CD4-positive, alpha-beta T cell treated with Interleukin-1 beta for 1 hour (primary cell): ENCODE measurements at places on chromosomes 6 and 20.

DNA sequence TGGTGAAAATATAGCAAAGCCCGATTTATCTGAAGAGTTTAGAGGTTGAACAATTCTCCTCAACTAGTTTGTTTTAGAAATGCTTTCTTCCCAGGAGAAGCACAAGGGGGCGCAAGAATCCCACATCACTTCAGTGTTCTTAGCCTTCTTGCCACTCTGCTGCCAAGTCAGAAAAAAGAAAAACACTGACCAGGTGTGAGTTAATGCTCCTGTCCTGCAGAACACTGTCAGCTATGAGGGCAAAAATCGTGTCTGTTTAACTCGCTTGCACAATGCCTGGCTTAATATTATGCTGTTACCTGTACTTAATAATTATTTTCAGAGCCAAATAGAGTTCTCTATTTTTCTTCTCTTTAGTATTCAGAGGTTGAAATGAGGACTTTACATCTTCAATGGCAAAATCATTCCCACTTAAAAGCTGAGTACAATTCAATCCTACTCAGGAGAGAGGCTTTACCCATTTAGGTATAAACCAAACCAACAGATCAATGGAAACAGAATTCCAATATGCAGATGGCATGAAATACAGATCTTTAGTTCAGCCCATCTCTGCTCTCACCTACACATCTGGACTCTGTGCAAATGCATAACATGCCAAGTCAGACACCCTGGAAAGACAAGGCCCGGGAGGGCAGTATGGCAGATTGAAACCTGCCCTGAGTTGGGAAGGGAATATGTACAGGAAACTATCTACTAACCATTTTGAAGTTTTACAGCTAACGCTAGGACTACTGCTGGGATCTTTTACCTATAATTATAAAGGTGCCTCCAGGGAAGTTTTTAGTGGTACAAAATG, 71.4 kb upstream of the TULP1 start:
- DNase-seq, result peak; percentile 80

GRCh38 chr6:114227944-114228468, 114.8 kb downstream of the HS3ST5 start:
- DNase-seq, result no peak

GRCh38 chr20:63756648-63756991, 17.0 kb downstream of the SLC2A4RG start:
- DNase-seq, result peak; percentile 14

GRCh38 chr20:24705486-24705885, 236.1 kb downstream of the SYNDIG1 start:
- DNase-seq, result no peak

GRCh38 chr6:116277124-116277523, 2.6 kb downstream of the TSPYL1 start:
- no peak for DNase-seq

- no peak for DNase-seq
Observed at GRCh38 chr6:85126485-85127167, 323.3 kb upstream of the NT5E start.

- DNase-seq, result no peak
Observed at GRCh38 chr20:37341632-37342031, 4.3 kb upstream of the SRC start.

GRCh38 chr6:72616406-72617015, 5.4 kb upstream of the KCNQ5 start:
- DNase-seq, result no peak

- no peak for DNase-seq
Observed at GRCh38 chr6:154783229-154783628, 50.0 kb downstream of the SCAF8 start.

DNA sequence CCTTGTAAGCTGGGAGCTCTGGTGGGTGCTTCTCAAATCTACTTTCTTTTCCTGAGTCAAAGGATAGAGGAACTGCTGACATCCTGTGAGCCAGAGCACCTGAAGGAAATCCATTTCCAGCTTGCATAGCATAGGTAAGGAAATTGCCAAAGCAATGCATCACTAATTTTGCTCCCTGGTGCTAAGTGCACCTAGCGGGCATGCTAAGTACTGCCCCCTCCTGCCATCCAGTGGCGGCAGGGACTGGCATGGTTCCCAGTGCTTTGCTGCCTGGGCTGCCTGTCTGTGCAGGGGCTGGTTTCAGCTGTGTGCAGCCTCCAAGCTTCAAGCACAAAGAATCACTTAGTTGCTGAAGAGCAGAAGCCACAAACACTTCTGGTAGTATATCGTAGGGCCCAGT, 63.9 kb downstream of the FARS2 start:
- no peak for DNase-seq

- peak; percentile 59 for DNase-seq
Observed at GRCh38 chr6:31597006-31597405, 4.2 kb upstream of the NCR3 start.

DNA sequence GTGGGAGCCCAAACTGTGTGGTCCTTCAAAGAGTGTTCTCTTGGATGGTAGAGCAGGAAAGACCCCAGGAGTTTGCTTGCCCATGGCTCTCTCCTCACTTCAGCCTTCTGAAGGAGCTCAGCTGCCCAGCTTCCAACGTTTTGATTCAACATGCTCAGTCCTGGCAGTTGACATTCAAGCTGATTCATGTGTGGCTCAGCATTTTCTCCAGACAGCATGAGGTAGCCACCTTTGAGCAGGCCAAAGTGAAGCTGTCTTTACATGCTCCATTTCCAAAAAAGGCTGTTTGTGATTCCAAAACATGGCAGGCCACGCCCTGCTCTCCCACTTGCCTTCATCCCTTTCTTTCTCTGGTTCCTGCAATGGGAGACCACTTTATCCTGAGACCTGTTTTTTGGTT, 280.2 kb downstream of the TBC1D7 start:
- no peak for DNase-seq

DNA sequence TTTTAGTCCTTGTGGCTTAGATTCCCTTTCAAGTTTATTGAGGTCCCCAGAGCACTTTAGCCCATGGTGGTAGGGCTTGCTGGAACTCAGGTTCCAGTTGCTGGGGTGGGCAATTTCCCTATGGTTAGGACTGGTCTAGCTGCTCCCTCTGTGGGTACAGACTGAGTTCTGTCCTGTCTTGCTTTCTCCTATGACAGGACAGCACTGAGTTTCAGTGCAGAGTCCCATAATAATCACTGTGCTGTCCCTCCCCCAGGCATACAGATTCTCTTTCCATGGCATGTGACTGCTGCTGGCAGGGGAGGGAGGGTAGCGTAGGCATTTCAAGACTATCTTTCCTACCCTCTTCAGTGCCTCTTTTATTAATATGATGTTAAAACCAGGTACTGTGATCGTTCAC, 17.1 kb upstream of the ERVFRD-1 start:
- no peak for DNase-seq

- no peak for DNase-seq
Observed at GRCh38 chr6:128929869-128930268, 46.9 kb downstream of the LAMA2 start.

DNA sequence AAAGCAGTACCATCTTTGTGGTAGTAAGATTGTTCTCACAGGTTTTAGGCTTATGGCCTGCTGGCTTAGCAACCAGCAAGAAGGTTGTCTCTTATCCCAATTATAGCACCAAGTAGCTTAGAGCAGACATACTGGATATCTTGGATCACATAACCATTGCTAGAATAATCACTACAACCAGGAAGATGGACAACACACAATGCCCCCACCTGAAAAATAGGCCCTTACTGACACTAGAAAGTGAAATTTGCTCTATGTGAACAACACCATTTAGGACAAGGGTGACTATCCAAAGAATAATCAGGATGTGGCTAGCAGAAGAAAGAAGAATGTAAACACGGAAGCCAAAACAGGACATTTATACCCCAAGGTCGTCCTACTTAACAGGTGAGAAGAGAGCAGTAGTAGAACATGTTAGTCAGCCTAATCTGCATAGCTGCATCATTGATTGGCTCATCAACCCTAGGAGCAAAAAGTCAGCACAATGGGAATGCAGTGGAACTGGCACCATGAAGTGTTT, 172.7 kb upstream of the MARCKS start:
- no peak for DNase-seq

- DNase-seq, result no peak
Observed at GRCh38 chr6:143575901-143576426, 64.4 kb upstream of the FUCA2 start.
